H9 (cell line): ENCODE measurements at places on chromosomes 2 and 18. TPM values are rescaled to one million over a fixed set of nuclear protein-coding genes. Genes with fewer than 3 reads are reported as not detected.

Gene RNF125
- 8.3 and 9.4 TPM in 2 replicates for total RNA-seq

Gene SERPINB4
- 4.1 and 4.3 TPM in 2 replicates for total RNA-seq

GRCh38 chr2:11175293-11175795 lies 20.1 kb downstream of the SLC66A3 start:
- no peak for DNase-seq
- H3K4me3 ChIP-seq, result no peak overlapping the region
- no peaks in the 10 kb centered on the region for H3K36me3 ChIP-seq
- no peaks in the 10 kb centered on the region for H3K27me3 ChIP-seq

DNA sequence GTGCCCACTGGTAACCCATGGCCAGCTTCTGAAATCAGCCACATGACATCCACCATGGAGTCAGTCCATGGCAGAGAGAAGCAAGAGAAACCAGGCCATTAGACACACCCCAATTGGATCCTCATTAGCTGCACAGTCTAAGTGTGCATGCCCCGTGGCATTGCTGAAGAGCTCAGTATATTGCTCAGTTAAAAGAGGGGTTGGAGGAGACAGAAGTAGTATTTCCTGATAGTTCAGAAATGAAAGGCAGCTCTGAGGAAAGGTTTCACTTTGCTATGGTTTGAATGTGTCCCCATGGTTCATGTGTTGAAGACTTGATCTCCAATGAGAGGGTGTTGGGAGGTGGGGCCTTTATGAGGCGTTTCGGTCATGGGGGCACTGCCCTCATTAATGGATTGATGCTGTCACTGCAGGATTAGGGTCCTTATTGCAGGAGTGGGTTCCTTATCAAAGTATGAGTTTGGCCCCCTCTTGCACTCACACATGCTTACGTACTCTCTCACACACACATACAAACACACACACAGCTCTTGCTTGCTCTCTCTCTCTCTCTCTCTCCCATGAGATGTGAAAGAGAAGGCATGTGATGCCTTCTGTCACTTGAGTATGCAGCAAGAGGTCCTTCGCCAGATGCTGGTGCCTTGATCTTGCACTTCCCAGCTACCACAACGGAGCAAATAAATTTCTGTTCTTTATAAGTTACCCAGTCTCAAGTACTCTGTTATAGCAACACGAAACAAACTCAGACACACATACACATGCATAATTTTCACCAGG lies 58.0 kb downstream of the TMEM163 start:
- no peak overlapping the region for H3K27ac ChIP-seq
- no peaks in the 10 kb centered on the region for H3K4me1 ChIP-seq
- H3K4me3 ChIP-seq, result no peak overlapping the region
- DNase-seq, result no peak

DNA sequence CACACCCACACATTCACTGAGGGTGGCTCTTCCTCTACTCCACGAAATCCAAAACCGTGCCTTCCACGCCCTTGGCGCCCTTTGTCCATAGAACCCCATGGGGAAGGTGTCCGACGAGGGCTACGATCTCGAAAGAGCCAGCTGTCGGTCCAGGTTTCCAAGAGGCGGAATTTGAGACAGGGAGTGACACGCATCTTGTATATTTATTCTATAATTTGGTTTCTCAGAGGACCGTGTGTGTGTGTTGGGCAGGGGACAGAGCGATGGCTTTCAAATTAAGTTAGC lies 726 bp downstream of the C2orf69 start:
- DNase-seq, result no peak
- H3K4me1 ChIP-seq, result no peaks in the 10 kb centered on the region; the same call in 1 of the 2 replicates
- H3K27me3 ChIP-seq, result no peaks in the 10 kb centered on the region
- peaks cover 30% of the 10 kb centered on the region for H3K36me3 ChIP-seq
- peak overlapping the region; percentile 97 for H3K4me3 ChIP-seq
